Stimulated activated CD8-positive, alpha-beta memory T cell treated with anti-CD3 and anti-CD28 coated beads, Interleukin-4, amount 100 ng/mL, for 4 hours (primary cell): ENCODE measurements at places on chromosomes 5 and 9.

- DNase-seq, result no peak
These were observed 2.6 kb downstream of the ABL1 start for GRCh38 chr9:130837643-130838042.

DNA sequence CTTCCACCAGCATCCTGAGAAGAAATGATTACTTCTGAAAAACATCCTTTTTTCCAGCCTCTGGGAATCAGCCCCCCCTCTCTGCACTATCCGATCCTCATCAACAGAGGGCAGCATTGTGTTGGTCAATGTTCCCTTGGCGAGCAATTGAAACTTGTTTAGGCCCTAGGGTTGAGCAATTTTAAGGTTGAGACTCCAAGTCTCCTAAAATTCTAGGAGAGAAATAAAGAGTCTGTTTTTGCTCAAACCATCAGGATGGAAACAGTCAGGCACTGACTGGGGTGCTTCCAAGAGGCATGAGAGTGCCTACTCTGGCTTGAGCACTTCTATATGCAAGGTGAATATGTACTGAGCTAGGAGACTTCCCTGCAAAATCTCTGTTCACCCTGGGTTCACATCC, 12.4 kb upstream of the CYFIP2 start:
- no peak for DNase-seq

DNA sequence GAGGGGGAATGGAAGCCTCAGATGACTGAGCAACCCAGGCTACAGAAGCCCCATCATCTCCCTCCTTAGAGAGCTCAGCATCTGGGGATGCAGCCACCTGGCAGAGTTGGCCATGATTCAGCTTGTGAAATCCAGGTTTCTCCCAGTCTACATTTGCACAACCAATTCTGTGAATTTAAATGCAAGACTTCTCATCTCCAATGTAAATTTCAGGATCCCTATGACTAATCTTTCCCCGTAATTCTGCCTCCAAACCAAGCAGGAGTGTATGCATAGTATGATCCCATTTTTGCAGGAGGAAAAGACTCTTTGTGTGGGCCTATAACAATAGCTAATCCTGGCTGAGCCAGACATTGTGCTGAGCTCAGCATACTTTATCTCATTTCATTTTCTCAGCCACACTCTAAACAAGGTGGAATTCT, 59.6 kb upstream of the IL17B start:
- DNase-seq, result no peak

- DNase-seq, result no peak
These were observed 7.5 kb upstream of the POU5F2 start for GRCh38 chr5:93748875-93749397.

GRCh38 chr5:121218086-121218485, 633.6 kb upstream of the FTMT start:
- no peak for DNase-seq

DNA sequence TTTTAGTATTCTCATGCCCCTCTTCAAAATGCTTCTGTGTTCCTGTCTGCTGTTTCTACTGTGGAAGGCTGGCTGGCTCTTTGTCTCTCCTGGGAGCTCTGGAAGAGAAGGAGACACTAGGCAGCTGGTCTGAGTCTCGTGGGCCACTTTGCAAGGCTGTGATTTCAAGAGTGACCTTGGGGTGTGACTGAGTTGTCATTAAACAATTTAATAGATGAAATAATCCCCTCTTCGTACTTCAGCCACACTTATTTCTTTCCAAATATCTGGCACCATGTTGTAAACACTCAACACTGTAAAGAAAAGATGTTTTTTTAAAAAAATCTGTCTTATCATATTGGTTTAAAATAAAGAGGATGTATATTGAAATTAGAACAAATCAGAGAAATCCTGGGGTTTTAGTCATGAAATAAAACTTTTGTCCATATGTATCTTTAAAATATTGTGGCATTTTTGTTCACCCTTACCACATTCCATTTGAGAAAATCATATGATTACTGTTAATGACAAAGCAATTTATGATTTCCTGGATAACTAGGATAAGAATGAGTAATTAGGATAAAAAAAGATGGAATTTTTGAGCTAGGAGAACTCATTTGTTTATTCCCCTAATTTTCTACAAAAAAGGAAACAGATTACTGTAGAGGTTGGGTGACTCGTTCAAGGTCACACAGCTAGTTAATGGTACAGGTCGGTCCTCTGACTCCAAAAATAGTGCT, 200.8 kb downstream of the MAT2B start:
- no peak for DNase-seq

DNA sequence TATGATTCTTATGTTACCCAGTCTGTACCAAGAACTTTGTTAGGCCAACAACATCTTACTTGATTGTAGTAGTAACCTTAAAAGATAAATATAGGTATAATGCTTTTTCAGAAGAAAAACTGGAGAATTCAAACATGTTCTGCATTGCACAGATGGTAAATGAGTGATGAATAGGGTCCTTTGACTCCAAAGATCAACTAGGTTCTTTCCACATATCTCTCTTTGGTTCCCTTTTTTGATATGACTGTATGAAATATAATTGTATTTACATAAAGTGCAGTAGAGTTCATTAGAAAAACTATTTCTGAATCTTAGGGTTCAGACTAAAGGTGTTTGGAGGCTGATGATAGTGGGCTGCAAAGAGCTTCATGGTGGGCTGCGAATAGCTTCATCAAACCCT, 150.5 kb upstream of the CDKN2B start:
- DNase-seq, result no peak

DNA sequence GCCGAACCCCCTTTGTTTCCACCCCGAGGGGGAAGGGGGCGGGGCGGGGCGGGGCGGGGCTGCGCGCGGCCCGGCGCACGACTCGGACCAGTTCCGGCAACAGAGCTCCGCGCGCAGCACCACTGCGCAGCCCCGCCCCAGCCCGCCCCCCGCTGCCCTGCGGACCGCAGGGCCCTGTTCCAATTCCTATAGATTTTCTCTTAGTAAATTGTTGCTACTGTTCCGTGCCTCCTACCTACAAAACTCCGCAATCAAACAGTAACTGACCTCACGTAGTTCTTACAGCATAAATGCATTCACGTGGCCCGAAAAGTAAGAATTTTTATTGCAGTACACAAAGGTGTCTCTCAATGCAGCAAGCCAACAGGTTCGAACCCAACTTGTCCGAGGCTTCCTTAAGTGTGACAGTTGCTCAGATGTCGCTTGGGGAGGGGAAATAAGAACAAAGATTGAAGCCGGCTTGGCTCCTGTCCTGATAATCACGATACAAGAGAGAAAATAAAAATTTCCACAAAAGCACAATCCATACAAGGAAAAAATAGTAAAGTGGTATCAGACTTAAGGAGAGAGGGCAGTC, 1.2 kb upstream of the RNF38 start:
- DNase-seq, result peak; percentile 48

DNA sequence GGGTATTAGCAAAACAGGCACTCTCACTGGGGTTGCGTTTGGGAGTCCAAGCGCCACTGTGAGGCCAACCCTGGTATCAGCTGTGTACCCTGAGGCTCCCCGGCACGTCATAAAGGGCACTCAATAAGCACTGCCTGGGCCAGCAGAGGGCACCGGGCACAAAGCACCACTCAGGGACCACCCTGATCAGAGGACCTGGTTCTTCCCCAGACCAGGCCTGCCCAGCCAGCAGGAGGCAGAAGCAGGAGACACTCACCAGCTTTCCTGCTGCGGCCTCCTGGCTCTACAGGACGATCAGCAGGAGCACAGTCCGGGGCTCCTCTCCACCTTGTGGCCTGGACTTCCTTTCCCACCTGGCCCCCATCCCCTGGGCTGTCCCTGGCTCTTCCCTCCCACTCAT, 12.6 kb downstream of the MGAT1 start:
- DNase-seq, result no peak

GRCh38 chr5:43396762-43397304, 15.4 kb downstream of the CCL28 start:
- peak; percentile 5 for DNase-seq

- no peak for DNase-seq
These were observed 989.8 kb downstream of the TLE1 start for GRCh38 chr9:80699511-80699998.
